ENCODE measurements at places on chromosomes 6 and 20.

- no peak for ATAC-seq
These were observed 132.7 kb downstream of the AGPAT4 start for GRCh38 chr6:161141173-161141572.

- ATAC-seq: no peak
These were observed 143.2 kb downstream of the MBOAT1 start for GRCh38 chr6:20069021-20069522.

DNA sequence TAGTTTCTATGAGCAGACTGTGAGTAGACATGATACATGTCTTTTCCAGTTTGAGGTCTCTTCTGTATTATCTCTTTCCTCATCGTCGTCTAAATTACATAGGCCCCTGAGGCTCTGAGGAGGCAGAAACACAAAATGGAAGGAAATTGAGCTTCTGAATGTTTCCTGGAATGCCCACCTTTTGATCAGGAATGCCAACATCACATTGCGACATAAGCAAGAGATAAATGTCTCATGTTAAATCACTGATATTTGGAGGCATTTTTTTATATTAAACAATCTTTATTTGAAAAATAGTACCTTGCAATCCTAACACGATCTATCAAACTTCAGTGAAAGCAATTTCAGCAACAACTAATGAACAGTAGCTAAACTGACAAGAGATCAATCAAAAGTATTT, 134.5 kb upstream of the PLCB4 start:
- ATAC-seq: no peak

- peak; percentile 27 for ATAC-seq
These were observed 78.4 kb downstream of the GMPR start for GRCh38 chr6:16316741-16317251.

DNA sequence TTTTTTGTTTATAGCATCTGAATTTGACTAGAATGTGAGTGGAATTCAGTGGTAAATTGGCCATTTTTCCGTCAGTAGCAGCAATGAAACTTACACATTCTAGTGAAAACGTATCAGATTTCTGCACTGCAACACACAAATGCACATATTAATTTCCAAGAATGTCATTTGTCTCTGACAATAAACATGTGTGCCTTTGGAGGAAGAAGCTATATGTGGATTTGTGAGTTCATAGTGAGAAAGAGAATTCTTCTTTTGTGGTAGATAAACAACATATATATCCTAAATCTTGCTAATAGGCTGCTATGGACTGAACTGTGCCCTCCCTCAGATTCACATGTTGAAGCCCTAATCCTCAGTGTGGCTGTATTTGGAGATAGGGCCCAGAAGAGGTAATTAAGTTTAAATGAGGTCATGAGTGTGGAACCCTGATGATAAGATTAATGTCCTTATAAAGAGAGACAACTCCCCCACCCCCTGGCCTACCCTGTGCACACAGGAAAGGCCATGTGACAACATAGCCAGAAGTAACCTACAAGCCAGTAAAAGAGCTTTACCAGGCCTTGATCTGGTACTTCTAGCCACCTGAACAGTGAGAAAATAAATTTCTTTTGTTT, 200.2 kb upstream of the EYA4 start:
- no peak for ATAC-seq

- ATAC-seq: no peak
These were observed 58.8 kb downstream of the REV3L start for GRCh38 chr6:111423960-111424846.

DNA sequence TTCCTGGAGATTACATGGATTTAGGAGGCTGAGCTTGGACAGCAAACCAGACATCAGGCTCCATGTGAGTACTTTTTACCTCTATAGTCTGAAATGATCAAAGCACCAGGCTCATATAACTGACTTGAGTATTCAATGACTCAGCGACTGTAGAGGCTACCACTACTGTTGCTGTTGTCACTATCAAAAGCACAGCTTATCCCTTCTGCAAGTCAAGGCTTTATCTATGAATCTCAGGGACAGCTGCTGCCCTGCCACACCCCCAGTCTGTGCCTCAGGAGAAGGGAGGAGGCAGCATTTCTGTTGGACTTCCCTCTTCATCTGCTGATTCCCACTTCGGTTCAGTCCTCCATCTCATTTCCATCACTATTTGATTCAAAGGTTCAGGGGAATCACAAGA, 80.5 kb upstream of the CNR1 start:
- ATAC-seq: no peak

DNA sequence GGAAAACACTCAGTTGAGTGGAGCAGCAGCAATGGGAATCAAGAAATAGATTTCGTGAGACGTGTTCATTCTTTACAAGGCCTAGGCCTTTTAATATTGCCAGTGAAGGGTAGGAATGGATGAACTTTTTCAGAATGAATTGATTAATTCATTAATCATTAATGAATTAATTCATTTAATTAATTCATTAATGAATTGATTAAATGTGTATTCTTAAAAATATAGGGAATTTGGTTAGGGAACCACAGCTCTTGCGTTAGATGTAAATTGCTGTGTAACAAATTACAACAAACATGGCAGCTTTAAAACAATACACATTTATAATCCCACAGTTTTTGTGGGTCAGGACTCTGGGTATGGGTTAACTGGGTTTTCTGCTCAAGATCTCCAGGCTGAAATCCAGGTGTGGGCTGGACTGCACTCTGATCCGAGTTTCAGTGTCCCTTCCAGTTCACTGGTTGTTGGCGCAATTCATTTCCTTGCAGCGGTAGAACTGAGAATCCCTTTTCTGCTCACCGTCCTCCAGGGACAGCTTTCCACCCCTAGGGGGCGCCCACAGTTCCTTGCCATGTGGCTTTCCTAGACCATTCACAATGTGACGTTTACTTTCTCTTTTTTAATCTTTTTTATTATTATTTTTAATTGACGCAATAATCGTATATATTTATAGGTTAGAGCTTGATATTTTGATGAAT, 32.8 kb upstream of the BCAS1 start:
- peak; percentile 70 for ATAC-seq

GRCh38 chr20:57262784-57263609, 3.4 kb downstream of the BMP7 start:
- no peak for ATAC-seq

DNA sequence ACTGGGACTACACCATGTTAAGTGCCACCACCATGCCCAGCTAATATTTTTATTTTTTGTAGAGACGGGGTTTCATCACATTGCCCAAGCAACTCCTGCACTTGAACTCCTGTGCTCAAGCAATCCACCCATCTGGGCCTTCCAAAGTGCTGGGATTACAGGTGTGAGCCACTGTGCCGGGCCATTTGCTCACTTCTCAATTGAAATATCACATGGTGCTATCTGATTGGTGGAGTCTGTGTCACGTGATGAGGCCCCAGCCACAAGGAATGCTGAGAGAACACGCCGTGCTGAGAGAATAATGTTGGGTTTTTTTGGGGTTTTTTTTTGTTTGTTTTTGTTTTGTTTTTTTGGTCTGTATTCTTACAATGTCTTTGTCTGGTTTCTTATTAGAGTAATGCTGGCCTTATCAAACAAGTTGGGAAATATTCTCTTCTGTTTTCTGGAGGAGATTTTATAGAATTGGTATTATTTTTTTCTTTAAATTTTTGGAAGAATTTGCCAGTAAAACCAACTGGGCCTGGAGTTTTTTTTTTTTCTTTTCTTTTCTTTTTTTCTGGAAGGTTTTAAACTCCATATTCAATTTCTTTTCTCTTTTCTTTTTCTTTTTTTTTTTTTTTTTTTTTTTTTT, 183.2 kb upstream of the KCNG1 start:
- ATAC-seq: no peak

GRCh38 chr20:32528905-32529670, 56.0 kb downstream of the NOL4L start:
- no peak for ATAC-seq

DNA sequence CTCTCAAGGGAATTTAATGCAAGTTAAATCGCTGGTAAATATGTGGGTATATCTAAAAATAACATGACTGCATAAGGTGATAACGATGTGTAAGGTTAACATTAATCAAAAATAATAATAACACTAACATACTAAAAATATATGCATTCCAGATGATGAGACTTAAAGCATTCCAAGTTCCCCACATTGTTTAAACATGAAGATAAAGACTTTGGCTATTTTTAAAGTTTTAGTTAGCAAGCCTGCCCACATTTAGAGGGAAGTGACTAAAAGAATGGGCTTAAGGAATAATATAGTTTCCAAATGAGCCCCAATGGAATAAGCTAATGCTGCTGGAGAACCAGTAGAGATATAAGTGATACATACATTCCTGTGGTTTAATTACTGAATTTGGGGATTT, 941.3 kb downstream of the TBC1D32 start:
- ATAC-seq: no peak

DNA sequence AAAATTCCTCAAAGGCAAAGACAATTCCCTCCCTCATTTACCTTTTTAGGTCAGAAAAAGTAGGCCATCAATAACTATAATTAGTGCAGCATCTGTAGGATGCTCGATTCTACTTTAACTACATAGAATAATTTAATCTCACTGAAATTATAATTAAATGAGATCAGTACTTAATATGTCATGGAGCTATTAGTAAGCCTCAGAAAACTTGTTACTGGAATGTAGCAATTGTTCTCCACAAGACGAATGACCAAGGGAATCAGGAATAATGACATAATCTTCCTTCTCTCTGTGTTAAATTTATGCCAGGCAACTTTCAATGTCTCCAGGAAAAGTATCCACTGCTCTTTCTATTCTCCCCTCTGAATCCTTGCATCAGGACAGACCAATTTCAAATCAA, 34.1 kb downstream of the SESN1 start:
- ATAC-seq: no peak

DNA sequence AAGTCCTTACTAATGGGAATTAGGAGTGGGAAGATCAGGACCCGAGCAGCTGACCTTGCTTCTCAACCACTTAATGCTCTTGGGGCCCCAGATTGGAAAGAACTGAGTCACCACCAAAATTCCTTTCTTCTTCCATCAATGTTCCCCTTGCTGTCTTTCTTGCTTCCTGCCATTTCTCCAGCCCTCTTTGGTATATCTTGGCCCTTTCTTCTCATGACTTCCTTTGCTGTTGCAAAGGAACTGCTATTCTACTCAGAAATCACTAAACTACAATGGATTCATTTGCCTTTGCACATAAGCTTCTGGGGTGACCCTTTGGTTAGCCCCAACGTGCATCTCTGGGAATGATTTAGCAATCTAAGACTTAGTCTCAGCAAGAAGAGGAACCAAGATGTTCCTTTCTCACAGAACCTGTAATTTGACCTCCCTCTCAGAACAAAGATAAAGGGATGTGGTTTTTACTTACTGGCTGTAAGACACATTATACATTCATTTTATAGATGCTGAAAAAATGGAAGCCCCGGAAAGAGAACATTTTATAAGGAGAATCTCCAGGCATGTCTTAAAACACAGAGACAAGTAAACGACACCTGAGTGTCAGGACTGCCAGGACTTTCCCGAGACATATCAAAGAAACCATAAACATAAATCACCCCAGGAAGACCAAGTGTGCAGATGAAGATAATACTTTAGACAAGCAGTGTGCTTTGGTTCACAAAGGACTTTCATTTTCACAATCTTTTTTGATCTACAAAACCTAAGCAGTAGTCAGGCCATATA, 99.0 kb upstream of the TNFAIP3 start:
- ATAC-seq: peak; percentile 40

- peak; percentile 97 for ATAC-seq
These were observed 7.3 kb downstream of the DNTTIP1 start for GRCh38 chr20:45798935-45799642.

DNA sequence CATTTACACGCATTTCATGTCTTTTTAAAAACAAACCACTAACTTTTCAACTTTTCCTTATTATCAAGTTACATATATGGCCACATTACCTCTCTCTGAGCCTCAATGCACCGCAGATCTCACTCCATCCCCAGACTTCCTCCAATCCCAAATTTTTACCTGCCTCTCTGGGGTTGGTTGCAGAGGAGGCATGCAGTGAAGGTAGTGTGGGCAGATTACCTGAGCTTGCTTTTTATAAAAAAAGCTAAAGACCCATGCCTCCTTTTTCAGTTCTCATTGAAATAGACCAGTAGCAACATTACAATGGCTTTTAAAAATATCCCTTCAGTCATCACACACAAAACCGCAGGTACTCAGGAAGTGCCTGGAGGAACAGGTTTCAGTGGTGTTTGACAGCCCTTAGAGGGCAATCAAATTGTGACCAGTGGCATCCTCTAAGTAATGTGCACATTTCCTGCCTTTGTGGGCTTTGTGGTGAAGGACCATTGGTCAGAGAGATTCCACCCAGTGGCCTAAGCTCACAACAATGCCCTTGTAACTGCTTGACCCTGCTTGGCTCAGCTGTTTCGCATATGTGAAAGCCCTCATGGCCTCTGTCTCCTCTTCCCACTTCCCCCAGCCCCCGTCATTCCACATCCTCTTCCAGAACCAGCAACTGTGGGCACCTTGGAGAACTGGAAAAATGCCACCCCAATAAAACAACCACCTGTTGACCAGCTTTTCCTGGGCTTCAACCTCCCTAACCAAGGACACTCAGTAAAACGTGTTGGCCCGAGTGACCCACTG, 30.2 kb upstream of the IL17A start:
- peak; percentile 11 for ATAC-seq

DNA sequence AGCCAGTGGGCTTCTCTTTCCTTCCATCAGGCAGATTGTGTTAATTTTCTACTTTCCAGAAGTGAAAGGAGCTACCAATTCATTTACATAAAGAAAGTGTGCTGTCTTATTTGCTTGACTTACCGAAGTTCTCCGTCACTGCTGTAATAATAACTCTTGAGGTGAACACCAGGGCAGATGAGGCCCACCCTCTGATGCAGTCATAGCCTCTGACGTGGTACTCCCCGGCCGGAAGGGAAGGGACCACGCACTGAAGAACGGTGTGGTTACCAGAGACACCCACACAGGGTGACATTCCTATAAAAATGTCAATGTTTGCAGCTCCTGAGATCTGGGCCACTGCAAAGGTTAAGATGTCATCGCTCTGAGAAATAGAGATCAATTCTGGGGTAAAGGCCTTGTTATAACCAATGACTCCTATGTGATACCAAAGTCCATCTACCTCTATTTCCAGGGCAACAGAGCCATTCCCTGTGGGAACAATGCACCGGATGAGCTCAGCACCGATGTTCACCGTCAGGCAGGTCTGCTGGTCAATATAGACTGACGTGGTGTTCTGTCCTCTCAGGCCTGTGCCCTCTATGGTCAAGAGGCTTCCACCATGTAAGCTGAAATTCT, 62.9 kb downstream of the PKHD1 start:
- no peak for ATAC-seq

GRCh38 chr20:3658716-3659491, 4.3 kb downstream of the GFRA4 start:
- ATAC-seq: peak; percentile 76

- ATAC-seq: peak; percentile 86
These were observed 23.1 kb upstream of the UBE2J1 start for GRCh38 chr6:89375427-89376267.

DNA sequence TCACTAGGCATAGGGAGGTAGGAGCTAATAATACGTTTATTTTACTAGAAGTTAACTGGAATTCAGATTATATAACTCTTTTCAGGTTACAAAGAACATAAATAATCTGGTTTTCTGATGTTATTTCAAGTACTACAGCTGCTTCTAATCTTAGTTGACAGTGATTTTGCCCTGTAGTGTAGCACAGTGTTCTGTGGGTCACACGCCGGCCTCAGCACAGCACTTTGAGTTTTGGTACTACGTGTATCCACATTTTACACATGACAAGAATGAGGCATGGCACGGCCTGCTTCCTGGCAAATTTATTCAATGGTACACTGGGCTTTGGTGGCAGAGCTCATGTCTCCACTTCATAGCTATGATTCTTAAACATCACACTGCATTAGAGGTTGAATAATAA, 1.1 kb downstream of the HFE start:
- ATAC-seq: no peak
